ENCODE measurements at places on chromosomes 7 and 10.
A peak's percentile ranks its signal among the peaks of the same experiment; 100 is the strongest.

- no peak for DNase-seq
These were observed 63.4 kb upstream of the BET1 start for GRCh38 chr7:94067506-94067905.

GRCh38 chr10:44043646-44044375, 341.1 kb downstream of the CXCL12 start:
- no peak for DNase-seq

- DNase-seq: no peak
These were observed 242.8 kb upstream of the PPP2R2D start for GRCh38 chr10:131657985-131658330.

DNA sequence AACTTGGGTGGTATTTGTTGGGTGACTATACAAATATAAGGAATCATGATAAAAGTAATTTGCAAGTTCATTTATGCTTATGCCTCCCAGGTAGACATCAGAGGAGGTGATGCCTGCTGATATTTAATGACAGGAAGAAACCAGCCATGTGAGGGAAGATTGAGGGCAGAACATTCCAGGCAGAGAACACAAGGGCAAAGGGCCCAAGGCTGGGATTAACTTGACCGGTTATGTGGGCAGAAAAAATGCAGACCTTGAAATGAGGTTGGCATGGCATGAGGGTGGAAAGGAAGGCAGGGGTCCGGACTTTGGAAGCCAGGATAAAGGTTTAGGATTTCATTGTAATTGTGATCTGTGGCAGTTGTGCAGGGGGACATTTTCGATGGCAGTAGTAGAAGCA, 68.0 kb upstream of the MTPN start:
- no peak for DNase-seq

- DNase-seq: peak; percentile 52
These were observed at the start of gene SCIN for GRCh38 chr7:12570534-12571461. SCIN (plus strand) TSS chr7:12570720; CDS start chr7:12570787, 67 bp downstream.

GRCh38 chr10:12819071-12819470, 182.4 kb downstream of the CCDC3 start:
- no peak for DNase-seq

GRCh38 chr7:55515569-55516279, 56.6 kb downstream of the VOPP1 start:
- DNase-seq: no peak

- DNase-seq: no peak
These were observed 30.5 kb upstream of the SFTPD start for GRCh38 chr10:79979310-79979975.

GRCh38 chr10:3658766-3659165, 126.2 kb downstream of the KLF6 start:
- no peak for DNase-seq

GRCh38 chr10:4384245-4384644, 441.8 kb upstream of the AKR1E2 start:
- peak; percentile 10 for DNase-seq

DNA sequence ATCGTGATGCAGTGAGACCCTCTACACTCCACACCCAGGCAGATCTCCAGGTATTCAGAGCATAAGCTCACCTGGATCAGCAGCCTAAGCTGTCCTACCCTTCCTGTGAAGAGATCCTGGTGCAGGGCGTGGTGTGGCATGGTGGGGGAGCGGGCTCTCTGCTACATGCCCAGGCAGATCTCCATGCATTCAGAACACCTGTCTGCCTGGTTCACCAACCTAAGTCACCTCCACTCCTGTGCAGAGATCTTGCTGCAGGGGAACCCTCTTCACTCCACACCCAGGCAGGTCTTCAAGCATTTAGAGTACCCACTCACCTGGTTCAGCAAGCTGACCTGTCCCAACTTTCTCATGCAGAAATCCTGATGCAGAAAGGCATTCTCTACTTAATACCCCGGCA, 394.4 kb upstream of the SEMA3A start:
- DNase-seq: no peak

- peak; percentile 23 for DNase-seq
These were observed 116.0 kb upstream of the ANKRD1 start for GRCh38 chr10:91036807-91037411.

DNA sequence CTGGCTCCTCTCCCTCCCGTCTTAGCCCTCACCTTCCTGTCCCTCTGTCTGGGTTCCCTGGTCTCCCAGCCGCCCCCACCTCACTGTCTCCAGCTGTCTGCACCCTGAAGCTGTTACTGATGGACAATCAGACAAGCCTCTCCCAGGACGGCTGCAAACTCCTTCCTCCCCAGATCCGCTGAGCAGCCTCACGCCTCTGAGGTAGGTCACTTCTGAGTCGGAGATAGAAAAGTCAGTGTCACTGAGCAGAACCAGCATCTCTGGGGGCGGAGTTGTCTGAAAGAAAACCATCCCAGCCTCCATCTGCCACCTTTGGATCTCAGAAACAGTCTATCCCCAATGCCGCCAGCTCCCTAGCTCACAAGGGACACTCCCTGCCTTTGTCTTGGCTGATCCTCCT, 27.4 kb downstream of the FAM241B start:
- no peak for DNase-seq

GRCh38 chr7:85829817-85830432, 643.1 kb upstream of the SEMA3D start:
- DNase-seq: no peak

DNA sequence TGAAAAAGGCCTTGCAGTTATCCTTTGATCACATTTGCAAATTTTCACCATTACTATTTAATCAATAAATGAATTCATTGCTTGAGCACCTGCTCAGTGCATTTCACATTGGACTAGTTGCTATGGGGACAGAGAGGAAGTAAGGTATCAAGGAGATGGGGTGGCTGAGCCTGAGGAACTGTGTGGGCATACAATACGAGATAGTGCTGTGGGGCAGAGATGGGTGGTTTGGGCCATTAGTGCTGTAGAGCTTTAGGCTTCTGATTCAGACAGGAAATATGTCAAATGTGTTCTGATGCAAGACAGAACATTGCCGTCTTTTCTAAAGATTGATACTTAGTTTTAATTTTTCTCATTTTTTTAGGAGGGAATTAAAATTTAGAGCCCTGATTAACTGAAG, 13.2 kb downstream of the ITGB8 start:
- no peak for DNase-seq

DNA sequence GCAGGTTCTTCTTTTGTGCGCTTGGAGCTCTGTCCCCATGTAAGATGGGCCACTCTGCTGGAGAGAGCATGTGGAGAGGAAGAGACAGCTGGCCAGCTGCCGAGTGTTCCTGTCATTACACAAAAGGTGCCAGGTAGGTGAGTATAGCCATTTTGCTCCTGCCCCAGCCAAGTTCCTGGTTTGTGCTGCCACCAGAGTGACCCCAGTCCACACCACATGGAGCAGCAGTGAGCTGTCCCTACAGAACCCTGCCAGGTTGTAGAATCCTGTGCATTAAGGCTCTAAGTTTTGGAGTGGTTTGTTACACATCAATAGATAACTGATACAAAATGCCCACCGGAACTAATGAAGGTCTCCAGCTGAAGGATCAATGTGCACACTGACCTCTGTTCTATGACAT, 84.6 kb upstream of the GHITM start:
- DNase-seq: no peak

GRCh38 chr10:100899171-100899570, 13.6 kb upstream of the SLF2 start:
- DNase-seq: no peak

- peak; percentile 93 for DNase-seq
These were observed 84.9 kb upstream of the ADRB1 start for GRCh38 chr10:113958631-113959382.

DNA sequence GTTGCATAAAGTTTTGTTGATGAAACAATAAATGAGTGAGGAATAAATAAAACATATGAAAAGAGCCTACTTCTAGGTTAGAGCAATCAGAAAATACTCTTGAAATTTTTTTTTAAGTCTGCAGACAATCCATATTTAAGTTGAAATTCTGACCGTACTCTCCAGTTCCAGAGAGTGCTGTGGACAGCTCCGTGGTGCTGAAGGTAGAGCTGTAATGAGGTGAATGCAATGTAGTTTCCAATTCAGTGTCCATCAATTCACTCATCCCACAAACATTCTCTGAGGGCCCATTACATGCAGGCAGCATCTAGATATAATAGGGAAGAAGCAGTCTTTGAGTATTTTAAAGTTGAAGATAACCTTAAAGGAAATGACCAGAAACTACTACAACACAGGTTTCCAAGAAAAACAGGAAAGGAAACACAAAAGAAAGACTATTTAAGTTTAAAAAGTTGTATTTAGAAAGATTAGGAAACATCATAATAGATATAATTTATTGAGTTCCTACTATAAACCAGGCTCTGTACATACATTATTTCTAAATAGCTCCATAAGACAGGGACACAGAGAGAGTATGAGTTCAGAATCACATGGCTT, 44.0 kb upstream of the CRTAC1 start:
- peak; percentile 25 for DNase-seq

- no peak for DNase-seq
These were observed 1135.2 kb downstream of the CNTNAP2 start for GRCh38 chr7:147251751-147252325.

DNA sequence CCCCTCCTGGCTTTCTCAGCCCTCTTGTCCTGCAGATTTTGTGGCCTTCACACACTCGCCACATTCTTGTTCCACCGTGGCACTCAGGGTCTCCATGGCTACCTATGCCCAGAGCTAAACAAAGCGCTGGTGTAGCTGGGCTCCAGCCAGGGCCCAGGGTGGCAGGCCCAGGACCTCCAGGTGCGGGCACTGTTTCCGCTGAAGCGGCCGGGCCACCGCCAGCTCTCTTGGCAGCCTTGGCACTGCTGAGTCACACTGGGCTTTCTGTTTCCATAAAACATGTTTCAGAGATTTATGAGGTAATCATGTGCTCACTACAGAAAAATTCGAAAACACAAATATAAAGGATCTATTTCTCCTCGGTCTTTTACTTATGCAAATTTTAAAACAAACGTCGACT, 51.3 kb downstream of the AOC1 start:
- DNase-seq: peak; percentile 81

DNA sequence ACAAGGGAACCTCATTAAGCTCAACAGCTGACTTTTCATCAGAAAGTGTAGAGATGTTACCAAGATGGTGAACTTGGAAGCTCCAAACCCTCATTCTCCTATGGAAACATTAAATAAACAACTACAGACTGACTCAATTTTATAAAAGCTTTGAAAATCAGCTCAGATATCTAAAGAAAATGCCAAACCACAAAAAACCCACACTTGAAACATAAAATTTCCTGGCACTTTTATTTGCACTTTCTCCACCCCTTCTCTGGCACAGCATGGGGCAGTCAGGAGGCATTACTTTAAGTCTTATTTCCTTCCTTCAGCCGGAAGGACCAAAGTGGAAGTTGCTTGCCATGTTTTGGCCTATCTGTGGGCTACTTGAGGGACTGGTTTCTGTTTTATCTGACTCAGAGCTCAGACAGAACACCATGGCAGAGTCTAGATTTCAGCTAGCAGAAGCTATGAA, 114.7 kb downstream of the ODAD2 start:
- DNase-seq: no peak

DNA sequence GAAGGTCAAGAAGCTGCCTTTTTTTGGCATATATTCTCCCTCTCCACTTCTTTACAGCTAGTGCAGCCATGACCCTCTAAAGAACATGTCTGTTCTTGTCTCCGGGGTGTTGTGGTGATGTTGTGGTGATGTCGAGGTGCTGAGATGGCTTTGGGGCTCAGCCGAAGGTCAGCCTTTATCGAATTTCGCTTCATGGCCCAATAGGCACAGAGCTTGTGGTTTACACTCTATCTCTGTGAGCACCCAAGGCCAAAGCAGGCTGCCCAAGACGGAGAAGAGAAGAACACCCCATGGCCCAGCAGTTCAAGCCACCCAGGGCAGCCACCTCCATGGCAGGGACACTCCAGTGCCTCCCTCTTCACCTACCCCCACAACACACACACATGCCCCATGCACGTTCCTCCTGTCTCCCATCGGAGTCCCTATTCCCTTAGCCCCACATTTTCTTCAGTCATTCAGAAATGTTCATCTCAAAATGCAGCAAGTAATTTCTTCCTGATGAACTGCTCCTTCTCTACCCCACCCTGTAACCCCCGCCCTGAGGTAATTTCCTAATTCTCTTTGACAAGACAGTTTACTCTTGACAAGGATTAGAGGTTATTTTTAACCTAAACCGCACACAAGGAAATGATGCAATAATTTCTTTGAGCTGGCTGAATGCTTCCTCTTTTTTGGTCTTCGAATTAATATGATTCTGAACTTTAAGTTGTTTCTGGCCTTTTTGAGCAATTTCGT, 18.6 kb upstream of the ADRB1 start:
- peak; percentile 11 for DNase-seq

- no peak for DNase-seq
These were observed 357.6 kb upstream of the PCDH15 start for GRCh38 chr10:55158633-55159032.

- no peak for DNase-seq
These were observed 10.6 kb upstream of the DNAJB12 start for GRCh38 chr10:72365106-72365895.

DNA sequence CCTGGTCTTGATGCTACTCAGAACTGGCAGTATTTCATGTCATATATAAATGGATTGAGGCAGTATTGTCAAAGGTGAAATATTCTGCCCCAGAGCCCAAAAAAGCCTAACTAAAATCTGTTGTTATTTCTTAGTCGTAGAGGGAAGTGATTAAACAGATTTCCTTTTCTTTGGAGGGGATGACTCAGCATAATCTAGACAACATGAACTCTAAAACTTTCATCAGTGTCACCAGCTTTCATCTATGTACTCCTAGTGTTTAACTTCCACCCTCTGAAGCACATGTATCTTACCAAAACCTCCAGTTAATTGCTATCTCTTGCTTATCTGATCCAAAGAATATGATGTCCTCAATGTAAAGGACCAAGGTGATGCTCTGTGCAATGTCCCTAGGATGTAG, 97.1 kb upstream of the ARID5B start:
- no peak for DNase-seq

DNA sequence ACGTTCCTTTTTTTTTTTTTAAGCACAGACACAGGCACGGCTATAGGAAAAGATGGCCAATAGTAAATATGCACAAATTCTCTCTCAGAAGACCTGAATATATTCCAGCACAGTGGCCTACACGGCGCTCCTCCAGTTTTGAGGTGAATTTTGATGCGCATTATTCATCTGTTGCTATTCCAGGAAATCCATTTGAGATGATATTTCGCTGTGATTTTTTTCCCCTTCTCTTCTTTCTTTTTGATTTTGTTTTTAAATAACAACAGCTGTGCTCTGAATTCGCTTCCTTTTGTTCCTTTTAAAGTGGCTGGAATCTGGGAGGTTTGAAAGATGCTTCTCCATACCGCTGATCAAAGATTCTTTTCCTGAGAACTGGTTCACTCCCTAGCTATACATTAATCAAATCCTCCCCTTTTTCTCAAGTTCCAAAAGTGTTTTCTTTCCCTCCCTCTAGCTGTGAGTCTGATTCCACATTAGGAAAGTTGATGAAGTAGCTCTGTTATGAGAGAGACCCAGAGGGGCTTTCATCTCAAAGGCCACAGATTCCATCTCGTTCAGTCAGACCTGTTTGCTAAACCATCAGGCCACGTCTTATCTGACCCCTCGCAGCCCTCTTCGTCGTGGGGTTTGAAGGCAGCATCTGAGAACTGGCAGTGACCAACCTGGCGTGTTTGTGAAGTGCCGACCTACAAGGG, 602.7 kb upstream of the NRP1 start:
- no peak for DNase-seq
